Stimulated activated CD4-positive, alpha-beta T cell treated with anti-CD3 and anti-CD28 coated beads, Interleukin-12 subunit alpha, Interleukin-12 subunit beta, amount 100 ng/mL, for 24 hours (primary cell): ENCODE measurements at places on chromosomes 5 and 9.

DNA sequence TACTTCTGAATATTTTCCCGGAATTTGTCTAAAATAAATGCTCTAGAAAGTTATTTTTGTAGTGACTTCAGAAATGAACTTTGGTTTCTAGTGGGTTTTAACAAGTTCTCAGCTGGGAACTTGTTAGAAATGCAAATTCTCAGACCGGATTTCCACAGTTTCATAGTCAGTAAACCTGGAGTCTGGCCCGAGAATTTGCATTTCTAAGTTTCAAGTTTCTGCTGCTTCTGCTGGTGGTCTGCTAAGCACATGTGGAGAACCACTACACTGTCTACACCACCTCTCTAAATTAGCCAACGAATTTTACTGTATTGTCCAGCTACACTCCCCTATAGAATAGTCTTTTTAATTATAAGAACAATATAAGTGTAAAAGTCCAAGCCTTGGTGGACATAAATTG lies 208.0 kb downstream of the CHSY3 start:
- no peak for DNase-seq

DNA sequence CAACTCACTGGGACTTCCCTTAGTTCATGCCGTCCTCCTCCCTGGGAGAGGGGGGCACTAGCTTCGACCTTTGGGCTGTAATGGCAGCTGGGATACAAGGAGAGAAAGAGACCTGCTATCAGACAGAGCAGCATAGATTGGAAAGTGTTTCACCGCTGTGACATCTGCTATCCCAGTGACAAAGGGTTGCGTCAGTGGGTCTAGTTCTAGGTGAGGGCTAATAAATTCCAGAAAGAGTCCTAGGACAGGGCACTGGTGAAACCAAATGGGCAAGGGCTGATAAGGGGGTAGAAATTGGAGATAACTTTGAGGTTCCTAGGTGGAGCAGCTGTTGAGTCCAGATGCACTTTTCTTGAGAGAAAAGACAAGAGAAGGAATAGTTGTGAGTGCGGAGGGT lies 62.5 kb downstream of the RASGRF2 start:
- DNase-seq = no peak

GRCh38 chr5:72633649-72634048 lies 126.4 kb upstream of the ZNF366 start:
- no peak for DNase-seq

DNA sequence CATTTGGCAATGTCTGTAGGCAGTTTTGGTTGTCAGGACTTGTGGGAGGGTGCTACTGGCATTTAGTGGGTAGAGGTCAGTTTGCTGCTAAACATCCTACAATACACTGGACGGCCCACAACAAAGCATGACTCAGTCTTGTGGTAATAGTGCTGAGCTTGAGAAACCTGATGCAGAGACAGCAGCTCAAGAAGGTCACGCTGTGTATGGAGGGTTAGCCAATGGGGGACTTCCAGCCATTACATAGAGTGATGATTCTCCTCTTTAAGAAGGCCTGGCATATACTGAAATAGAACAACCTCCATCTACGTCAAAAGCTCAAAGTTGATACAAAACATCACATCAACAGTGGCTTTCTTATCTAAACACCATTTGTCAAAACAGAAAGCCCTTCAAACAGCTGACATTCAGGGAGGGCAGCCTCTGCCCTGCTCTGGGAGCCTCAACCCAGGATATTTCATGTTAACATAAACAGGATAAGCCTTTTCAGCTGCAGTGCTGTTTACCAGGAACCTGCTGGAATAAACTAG lies 143.0 kb downstream of the GPBP1 start:
- DNase-seq = no peak

- DNase-seq = no peak
Measured at GRCh38 chr9:130453487-130453886, 8.7 kb downstream of the ASS1 start.

DNA sequence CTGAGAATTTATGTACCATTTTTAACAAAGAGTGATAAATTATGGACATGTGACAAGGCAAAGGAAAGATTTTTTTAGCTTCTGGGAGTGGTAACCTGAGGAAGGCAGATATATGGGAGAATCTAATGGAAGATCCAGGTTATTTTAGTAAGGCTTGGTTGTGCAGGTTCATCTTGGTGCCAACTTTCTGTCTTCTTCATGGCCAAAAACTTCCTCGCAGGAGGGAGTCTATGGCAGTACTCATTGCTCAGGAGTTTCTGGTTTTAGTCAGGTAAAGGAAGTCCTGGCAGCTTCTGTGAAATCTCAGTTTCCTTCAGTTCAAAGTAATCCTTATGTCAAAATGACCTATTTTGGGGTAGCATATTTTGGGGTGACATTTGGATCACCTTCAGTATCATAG lies 248.3 kb upstream of the KCNN2 start:
- DNase-seq = no peak
